ENCODE measurements at places on chromosomes 1 and 21.

- DNase-seq, result no peak
Measured at GRCh38 chr1:224141693-224142092, 27.8 kb downstream of the FBXO28 start.

DNA sequence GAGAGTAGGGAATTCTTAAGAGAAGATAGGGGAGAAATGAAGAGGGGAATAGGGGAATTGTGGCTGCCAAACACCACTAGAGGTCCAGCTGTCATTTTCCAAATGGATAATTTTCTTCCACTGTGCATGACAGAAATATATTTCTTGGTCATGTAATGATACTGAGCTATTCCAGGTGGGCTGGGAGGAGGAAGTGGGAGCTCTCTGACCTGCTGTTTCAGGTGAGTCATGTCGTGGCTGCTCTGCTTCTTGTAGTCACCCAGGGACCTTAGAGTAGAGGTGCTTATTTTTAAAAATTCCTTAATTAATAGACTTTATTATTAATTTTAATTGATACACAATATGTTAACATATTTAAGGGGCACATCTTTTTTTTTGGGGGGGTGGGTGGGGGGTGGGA is 11.9 kb downstream of the PDE4B start:
- no peak for DNase-seq

- no peak for DNase-seq
Measured at GRCh38 chr1:64535938-64536835, 66.3 kb downstream of the CACHD1 start.

GRCh38 chr1:7538033-7538432 is 233.1 kb upstream of the VAMP3 start:
- DNase-seq, result no peak

- DNase-seq, result no peak
Measured at GRCh38 chr1:119048624-119049404, 60.7 kb upstream of the TBX15 start.

- DNase-seq, result peak; percentile 47
Measured at GRCh38 chr21:27802816-27803475, 836.1 kb upstream of the ADAMTS5 start.
